ENCODE measurements at places on chromosomes 1 and 21.

DNA sequence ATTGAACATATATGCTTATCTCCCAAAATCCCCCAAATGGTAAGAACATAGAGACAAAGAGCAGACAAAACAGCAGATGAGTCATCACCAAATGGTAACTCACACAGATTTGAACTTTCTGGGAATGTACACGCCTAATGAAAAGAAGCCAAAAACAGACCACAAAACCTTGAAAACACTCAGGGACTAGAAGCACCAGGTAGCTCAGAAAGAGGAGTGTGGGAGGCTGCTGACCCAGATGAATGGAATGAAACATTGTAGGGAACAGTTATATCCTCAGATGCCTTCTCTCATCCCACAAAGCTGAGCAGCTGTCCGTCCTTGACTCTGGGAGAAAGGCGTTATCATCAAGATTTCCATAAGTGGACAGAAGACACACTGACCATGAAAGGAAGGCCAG lies 307.0 kb upstream of the USP25 start:
- no peak for DNase-seq

DNA sequence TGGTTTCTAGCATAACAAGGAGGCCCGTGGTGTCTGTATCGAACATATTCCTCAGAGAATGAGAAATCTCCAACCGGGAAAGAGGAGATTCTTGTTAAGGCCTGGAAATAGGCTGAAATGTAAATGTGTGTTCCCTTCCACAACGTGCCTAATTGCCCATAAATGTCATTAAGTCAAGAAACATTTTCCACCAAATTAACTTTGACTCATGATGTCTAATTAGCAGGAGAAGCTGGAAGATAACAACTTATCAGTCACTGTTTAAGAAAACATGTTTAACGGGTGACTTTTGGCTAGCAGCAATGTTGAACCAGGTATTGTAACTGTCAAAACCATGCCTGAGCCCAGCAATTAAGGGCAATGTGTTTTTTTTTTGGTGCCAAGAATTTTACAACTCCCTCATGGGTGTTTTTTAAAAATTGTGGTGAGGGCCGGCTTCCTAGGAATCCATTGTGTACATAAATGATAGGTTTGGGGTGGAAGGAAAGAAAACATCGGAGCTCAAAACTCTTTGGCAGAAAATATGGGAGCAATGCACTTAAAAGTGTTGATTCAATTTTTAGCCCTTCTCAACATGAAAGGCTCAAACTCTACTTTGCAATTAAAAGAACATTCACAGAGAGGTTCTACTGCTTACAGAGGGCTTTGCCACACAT lies 67.0 kb downstream of the OLIG1 start:
- no peak for DNase-seq

DNA sequence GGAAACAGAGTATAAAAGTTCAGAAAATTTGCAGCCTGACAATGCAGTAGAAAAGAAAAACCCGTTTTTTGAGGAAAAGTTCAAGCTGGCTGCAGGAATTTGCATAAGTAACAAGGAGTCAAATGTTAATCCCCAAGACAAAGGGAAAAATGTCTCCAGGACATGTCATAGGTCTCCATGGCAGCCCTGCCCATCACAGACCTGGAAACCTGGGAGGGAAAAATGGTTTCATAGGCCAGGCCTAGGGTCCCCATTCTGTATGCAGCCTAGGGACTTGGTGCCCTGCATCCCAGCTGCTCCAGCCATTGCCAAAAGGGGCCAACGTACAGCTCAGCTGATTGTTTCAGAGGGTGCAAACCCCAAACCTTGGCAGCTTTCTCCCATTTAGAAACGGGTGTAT lies 3.6 kb upstream of the KCNT2 start:
- DNase-seq, result no peak

DNA sequence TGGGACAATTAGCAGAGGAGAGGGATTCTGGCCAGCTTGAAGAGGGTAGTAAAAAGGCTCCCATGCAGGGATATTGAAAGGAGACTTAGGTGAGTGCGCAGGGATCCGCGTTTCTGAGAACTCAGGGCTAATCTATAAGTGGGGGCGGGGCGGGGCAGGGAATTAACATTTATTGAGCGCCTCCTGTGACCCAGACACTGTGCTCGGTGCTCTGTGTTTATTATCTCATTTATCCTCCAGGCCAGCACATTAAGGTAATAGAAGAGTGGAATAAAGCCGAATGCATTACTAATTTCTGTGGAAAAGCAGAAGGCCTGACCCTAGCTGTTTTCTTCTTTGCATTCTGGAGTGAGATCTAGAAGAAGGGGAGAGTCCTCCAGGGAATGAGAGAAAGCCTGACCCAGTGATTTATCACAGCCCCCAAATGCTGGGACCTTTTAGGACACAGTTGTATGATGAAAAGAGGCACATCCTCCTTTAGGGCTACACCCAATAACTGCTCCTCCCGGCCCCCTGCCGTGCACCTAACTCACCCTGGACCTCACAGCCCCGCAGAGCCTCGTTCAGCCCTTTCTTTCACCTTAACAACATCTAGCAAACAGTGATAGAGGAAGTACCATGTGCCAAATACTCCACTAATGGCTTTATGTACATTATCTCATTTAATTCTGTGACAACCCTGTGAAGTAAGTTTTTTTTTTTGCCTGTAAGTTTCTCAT lies 317.6 kb downstream of the PBX1 start:
- no peak for DNase-seq

DNA sequence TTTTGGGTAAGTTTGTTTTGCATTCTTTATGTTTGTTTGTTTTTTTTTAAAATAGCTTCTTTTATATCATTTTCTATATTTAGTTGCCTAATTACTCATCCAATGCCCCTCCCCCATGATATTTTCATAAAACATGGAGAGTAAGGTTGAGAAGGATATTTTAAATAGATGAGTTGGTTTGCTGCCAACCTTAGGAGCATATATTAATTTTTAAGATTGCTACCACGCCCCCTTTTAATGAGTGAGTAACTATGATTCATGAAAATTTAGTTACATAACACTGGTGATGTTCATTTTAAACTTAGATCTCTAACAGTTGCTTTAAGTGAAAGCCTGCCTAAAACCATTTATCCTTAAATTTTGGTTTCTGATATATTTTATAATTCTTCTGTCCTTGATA lies 18.7 kb downstream of the TMEM50A start:
- no peak for DNase-seq

GRCh38 chr1:15931401-15931800 lies 44.5 kb downstream of the ZBTB17 start:
- no peak for DNase-seq

DNA sequence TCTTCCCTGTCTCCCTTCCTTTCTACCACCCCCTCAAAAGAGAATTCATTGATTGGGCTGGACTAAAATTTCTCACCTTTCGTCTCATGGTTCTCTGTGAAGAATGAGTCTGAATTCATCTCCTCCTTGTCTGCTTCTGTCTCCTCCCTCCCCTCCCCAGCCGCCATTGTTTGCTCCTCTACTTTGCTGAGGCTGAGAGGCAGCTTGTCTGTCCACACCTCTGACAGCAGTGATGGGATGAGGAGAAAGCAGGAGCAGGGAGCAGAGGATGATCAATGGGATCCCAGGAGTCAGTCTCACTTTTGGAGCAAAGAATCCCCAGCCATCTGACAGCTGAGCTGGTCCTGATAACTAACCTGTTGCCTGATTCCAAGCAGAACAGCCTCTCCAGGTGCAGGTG lies 2.5 kb downstream of the ILDR2 start:
- DNase-seq, result no peak

DNA sequence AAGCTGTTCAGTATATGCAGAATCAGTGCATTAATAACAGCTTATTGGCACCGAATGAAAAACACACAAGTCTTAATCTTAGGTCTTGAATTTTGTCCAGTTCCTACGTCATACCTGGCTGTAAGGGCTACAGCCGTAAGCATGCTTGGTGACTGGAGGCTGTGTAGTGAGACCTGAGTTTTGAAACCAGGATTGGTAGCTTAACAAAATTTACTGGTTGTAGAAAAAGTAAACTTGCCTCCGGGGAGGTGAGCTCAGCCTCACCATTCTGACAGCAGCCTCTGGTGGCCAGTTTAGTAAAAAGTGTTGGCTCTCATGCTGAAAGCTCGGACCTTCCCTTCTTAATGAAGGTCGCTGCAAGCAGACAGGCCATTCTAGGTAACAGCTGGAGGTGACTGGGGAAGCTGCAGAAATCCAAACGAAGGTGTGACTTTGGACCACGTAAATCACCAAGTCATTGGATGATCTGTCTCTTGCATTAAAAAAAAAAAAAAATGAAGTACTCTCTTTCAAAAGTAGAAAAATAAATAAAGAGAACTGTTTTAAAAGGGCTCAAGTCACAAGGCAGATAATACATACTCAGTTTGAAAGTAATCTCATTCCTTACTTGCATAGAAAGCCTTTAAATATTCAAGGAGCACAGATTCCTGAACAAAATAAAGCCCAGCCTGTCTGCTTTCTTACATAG lies 48.9 kb downstream of the HLCS start:
- no peak for DNase-seq

GRCh38 chr1:206892351-206892984 lies 4.8 kb upstream of the IL24 start:
- DNase-seq, result no peak

- DNase-seq, result no peak
Measured at GRCh38 chr1:150106341-150106740, 38.8 kb downstream of the VPS45 start.

GRCh38 chr1:165598676-165599059 lies 32.4 kb upstream of the MGST3 start:
- no peak for DNase-seq

DNA sequence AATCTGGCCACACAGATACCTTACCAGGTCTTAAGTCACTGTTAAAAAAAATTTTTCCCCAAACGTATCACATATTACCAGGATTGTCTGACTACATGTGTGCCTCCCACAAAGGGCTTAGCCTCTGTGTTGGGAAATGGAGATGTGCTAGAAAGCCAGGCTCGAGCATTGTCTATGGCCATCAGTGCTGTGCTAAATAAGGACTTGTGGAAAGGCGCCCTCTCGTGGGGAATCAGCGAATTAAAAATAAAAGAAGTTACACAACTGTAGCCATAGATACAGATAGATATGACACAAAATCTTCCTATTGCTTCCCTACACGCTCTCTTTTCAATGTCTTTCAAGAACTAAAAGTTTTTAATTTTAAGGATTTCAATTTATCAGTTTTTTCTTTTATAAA lies 47.5 kb upstream of the CRNN start:
- peak; percentile 16 for DNase-seq

GRCh38 chr1:90987841-90988240 lies 34.0 kb downstream of the ZNF644 start:
- no peak for DNase-seq

DNA sequence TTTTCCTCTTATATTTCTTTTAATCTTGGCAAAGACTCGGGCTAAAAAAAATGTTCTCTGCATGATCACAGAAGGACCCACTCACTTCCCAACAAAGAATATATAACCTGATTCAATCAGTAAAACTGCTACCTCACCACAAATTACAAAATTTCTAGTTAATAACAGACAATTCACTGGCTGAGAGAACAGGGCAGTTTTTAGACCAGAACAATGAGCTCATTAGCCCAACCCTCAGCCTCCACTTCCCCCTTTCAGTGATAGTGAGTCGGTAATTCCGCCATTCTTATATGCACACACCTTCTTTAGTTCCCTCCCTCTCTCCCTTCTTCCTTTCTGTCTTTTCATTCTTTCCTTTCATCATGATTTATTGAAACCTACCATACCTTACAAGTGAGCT lies 8.9 kb downstream of the SIPA1L2 start:
- DNase-seq, result no peak

GRCh38 chr1:223810586-223810985 lies 35.2 kb downstream of the TP53BP2 start:
- DNase-seq, result no peak

- DNase-seq, result no peak
Measured at GRCh38 chr1:184506481-184506880, 119.7 kb downstream of the C1orf21 start.

- no peak for DNase-seq
Measured at GRCh38 chr1:13749543-13750341, 49.8 kb downstream of the PRDM2 start.

GRCh38 chr1:198380275-198380674 lies 160.2 kb downstream of the ATP6V1G3 start:
- no peak for DNase-seq

- no peak for DNase-seq
Measured at GRCh38 chr1:30704765-30705509, 18.4 kb downstream of the MATN1 start.

DNA sequence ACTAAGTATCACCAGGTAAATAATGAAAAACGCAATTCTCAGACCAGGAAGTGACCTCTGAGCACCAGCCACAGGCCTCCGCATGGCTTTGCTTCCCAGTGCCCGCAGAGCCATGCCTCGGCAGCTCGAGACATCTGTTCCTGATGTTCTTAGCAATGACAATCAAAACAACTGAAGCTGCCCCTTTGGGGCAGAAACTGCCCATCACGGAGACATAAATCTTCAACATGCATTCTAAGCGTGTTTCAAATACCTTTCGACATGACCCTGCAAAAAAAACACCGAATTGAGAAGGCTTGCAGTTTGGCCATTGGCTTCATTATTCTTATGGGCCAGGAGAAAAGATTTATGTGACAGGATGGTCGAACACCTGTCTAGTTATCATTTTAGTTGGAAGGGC lies 5.8 kb upstream of the RAP1GAP start:
- DNase-seq, result no peak

GRCh38 chr1:244834543-244835275 lies 749 bp upstream of the COX20 start:
- peak; percentile 79 for DNase-seq

DNA sequence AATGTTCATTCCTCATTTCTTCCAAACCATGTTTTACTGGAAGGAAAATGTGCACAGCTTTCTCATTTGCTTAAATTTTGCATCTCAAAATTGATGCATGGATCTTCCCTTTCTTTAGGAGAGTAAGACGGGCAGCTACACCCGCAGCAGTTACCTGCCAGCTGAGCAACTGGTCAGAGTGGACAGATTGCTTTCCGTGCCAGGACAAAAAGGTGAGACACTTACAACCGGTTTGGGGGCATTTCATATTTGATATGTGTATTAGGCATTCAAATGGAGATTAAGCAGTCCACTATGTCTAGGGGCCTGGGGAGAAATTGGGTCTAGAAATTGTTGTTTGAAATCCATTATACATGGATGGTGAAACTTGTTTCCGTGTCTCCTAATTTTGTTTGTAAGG lies 12.9 kb downstream of the C8A start:
- DNase-seq, result no peak

DNA sequence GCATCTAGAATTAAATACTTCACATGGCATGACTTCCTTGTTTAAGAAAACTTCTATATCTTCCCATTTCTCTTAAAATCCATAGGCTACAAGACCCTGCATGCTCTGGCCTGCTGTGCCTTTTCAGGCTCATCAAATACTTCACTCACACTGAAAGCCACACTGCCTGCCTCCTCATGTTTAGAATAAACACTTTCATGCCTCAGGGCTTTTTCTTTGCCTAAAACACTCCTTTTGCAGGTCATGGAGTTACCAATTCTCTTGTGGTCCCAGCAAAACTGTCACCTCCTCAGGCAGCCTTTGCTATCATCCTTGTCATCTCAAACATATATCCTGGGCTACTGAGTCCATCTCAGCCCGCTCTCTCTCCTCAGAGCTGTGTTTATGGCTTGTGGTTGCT lies 5.5 kb downstream of the SGIP1 start:
- DNase-seq, result no peak
